ENCODE measurements at places on chromosomes 4 and X.

DNA sequence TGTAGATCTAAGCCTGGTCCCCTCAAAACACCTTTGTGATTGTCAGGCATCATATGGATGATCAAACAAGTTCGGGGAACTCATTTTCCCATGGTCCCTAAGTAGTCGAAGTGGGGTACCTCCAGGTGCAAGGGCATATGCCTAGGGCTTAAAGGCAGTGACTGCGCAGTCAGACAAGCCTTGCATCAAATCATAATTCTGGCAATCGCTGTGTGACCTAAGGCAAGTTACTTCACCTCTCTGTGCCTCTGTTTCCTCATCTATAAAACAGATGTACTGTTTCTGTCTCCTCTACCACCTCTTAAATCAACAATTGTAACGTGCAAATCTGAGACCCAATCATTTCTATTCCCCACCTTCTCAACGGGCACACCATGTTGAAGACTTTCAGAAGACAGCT is 1.8 kb downstream of the CD99L2 start:
- no peak for DNase-seq

- no peak for DNase-seq
These were observed 10.7 kb downstream of the PWWP3B start for GRCh38 chrX:106178826-106179225.

DNA sequence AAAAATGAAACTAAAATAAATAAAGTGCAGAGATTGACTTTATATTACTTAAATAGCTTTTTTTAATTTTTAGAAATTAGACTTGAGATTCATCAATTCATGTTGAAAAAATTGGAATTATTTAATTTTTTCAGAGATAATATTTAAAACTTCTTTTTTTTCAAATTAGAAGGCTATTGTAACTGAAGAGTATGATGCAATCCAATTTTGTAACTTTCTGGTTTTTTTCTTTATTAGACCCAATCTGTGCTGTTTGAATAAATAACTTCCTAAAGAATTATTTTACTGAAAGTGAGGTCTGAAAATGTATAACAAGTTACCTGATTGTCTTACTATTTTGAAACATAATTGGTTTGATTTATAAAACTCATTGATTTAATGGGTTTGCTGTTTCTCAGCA is 200.9 kb downstream of the MAD2L1 start:
- no peak for DNase-seq

DNA sequence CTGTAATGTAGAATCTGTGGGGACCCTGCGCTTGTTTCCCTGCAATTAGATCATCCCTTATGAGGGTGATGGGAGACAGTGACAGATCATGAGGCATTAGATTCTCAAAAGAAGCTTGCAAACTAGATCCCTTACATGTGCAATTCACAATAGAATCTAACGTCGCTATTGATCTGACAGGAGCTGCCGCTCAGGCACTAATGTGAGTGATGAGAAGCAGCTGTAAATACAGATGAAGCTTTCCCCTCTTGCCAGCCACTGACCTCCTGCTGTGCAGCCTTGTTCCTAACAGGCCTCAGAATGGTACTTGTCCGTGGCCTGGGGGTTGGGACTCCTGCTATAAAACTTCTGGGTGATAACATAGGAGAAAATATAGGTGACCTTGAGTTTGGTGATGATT is 1076.8 kb downstream of the PDHA2 start:
- peak; percentile 6 for DNase-seq

DNA sequence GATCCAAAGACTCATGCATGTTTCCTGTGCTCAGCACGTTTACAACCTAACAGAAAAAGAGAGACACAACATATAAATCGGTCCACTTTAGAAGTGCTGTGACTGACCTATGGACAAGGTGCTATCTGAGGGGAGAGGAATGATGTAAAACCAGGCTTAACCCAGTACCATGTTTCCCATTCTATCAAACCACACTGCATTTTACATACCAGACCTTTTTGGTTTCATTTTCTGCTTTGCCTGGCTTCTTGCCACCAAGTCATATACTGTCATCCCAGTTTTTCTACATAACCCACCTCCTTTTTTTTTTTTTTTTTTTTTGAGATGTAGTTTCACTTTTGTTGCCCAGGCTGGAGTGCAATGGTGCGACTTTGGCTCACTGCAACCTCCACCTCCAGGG is 82.2 kb downstream of the KLF8 start:
- no peak for DNase-seq

GRCh38 chrX:121356850-121357171 is 309.4 kb downstream of the GLUD2 start:
- DNase-seq = no peak

- no peak for DNase-seq
These were observed 97.5 kb downstream of the ANK2 start for GRCh38 chr4:113146876-113147358.

- DNase-seq = no peak
These were observed 671.1 kb downstream of the FAT4 start for GRCh38 chr4:125985856-125986255.

GRCh38 chr4:36274158-36274557 is 7.3 kb upstream of the DTHD1 start:
- no peak for DNase-seq

- no peak for DNase-seq
These were observed 167.1 kb upstream of the PACRGL start for GRCh38 chr4:20532871-20533870.

DNA sequence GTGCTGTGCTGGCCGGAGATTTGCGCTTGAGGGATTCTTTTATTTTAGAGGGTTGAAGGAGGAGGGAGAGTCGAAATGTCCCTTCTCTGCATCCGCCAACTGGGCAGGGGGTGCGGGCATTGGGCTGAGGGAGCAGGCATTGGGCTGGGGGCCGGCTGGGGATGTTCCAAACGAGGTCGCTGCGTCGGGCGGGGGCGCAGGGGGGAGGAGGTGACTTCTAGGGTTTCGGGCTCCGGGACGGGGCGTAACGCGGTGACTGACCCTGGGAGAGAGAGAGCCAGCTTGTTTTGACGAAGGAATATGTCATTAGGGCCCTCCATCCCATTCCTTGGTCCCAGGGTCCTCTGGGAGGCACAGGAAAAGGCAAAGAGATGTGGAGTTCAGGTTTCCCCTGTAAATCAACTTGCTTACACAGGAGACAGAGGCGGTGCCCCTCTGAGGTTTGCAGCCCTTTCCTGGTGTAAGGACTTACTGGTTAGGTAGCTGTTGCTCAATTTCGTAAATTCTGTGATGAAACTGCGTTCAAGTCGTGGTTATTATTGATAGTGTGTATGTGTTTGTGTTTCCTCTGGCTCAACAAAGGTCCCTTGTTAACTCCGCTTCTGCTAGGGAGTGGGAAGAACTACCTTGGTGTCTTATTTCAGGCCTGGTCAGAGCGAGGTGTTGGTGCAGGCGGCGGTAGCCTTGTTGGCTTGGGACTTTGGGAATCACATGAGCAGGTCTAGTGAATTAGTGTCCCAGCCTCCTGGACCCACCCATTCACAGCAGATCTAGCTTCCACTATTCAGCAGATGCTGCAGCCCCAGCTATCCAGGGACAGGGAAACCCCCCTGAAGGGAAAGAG is 716 bp downstream of the FHIP1A start:
- DNase-seq = peak; percentile 25

- no peak for DNase-seq
These were observed 77.5 kb upstream of the SMARCA5 start for GRCh38 chr4:143435955-143436354.

DNA sequence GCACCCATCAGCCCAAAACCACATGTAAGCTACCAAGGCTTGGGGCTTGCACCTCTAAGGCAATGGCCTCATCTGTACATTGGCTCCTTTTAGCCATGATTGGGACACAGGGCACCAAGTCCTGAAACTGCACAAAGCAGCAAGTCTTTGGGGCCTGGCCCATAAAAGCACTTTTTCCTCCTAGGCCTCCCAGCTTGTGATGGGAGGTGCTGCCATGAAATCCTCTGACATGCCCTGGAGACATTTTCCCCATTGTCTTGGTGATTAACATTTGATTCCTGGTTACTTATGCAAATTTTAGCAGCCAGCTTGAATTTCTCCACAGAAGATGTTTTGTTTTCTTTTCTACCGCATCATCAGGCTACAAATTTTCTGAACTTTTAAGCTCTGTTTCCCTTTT is 58.5 kb upstream of the PABPC4L start:
- DNase-seq = no peak
